ENCODE measurements at places on chromosomes 3 and 15.

DNA sequence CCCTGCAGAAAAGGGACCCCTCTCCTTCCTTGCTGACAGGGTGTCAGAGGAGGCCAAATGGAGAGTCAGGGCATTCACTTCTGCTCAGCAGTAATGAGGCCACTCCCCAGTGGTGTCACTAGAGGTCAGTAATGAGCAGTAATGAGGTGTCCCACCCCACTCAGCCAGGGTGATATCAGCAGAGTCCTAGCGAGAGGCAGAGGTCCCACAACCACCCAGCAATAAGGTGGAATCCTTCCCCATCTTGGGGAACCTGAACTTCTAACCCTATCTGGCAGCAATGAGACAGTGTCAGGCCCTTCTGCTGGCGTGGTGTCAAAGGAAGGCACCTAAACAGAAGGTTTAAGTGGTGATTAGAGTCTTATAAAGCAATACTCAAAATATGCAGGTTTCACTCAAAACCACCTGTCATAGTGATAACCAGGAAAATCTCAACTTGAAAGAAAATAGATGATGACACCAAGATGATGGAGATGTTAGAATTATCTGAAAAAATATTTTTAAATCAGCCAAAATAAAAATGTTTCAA lies 12.9 kb downstream of the OCA2 start:
- DNase-seq: peak; percentile 40

DNA sequence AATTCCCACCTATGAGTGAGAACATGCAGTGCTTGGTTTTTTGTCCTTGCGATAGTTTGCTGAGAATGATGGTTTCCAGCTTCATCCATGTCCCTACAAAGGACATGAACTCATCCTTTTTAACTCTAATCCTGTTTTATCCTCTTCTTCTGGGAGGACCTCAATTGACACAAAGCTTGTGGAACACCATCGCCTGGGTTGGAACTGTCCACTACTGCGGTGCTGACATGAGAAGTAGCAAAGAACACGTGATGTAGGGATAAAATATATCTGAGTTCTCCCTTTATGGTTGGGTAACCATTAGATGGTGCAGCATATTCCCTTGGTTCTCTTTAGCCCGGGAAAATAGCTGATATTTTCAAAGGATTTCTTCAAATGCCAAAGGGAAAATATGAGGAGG lies 105.3 kb upstream of the TOPAZ1 start:
- no peak for DNase-seq

GRCh38 chr3:40490916-40491315 lies 14.0 kb downstream of the ZNF619 start:
- DNase-seq: no peak

GRCh38 chr15:47708161-47708980 lies 8.9 kb upstream of the SEMA6D start:
- no peak for DNase-seq
